ENCODE measurements at places on chromosomes 7 and 10.

DNA sequence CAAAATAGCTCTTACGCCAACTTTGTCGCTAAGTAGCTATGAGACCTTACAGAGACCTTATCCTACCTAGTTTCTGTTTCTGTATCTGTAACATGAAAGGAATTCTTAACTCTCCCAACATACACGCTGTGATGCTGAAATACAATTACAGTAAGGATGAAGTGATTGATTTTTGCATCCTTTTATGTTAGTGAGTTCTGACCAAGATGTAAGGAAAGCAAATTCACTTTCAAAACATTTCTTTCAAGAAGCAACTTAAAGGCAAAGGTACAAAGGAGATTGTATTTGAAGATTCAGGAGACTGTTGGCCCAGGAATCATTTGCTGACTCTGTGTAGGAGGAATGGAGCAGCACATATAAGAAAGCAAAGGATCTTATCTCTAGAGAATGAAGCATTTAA lies 7.1 kb upstream of the ANK3 start:
- DNase-seq: no peak

DNA sequence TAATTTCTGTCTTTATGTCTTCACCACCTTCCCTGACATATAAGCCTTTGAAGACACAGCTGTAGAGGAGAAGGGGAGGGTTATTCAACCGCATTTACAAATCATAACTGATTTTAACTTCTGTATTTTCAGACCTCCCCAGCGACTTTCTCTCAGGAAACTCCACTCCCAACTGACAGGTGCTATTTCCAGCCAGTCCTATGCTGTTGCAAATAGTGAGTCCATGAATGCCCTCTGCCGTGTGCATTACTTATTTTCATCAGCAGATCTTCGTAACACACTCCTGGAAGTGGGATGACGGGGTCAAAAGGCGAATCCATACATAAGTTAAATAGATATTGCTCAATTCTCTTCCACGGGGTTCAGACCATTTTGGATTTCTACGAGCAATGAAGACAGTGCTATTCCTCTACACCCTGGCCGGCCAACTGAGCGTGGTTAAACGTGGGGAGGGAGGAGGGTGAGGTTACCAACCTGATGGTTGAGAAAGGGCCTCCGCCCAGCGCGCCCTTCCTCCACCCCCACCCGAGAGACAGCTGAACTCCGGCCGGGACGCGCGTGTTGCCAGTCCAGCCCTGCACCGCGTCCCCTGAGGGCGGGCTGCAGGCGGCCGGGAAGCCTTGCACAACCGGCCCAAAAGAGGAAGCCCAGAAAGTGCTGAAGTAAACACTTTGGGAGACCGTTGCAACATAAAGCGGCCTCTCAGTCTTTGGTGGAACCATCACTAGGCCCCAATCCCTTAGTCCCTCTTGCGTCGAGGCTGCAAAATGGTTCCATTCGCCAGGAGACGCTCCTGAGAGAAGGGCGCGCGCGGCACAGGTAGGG lies at the start of gene APBB1IP:
Gene APBB1IP (plus strand): TSS at position 705 of the 825 bp plus-strand sequence. CDS start 53,986 bp downstream, outside the sequence.
- no peak for DNase-seq

DNA sequence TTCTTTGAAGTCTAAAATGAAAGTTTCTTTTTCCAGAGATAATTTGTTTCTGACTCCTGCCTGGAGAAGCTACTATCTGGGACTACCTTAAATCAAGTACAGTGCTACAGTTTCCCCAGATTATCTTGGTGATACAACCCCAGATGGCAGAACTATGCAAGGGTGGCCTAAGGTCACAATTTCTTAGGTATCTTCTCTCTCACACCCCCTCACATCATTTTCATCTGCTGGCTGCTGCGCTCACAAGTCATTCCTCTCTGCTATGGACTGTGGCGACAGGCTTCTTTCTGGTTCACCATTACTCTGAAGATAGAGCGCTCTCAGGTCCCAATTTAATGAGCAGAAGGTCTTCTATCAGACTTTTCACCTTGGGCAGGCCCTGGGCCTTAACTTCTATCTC lies 9.1 kb upstream of the PRPS1L1 start:
- DNase-seq: no peak

DNA sequence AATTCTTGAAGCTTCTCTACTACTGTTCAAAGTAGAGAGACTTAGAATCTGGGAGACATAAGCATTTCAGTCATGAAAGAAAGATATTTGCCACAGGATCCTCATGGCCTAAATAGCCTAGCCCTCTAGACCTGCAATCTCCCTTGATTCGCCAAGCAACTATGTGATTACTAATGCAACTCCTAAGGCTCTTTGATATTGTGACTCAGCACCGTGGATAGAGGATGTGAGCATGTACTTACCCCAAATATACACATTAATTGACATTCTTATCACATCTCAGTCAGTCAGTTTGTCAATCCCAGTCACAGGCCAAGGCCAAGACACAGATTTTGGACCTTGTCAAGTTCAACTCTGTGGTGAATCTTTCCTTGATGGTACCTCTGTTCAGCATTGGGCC lies 42.6 kb downstream of the GPR37 start:
- DNase-seq: no peak
